H9 (cell line): ENCODE measurements at places on chromosomes 1 and 21. TPM values are rescaled to one million over a fixed set of nuclear protein-coding genes. Genes with fewer than 3 reads are reported as not detected.

ZNF281 gene
- 71.9 and 75.2 TPM in 2 replicates for total RNA-seq

GRCh38 chr1:91523482-91523881, 22.8 kb downstream of the CDC7 start:
- no peaks in the 10 kb centered on the region for H3K4me1 ChIP-seq
- DNase-seq: no peak
- no peak overlapping the region for H3K27ac ChIP-seq
- no peaks in the 10 kb centered on the region for H3K27me3 ChIP-seq

- H3K36me3 ChIP-seq: no peaks in the 10 kb centered on the region; the same call in 1 of the 2 replicates
- no peaks in the 10 kb centered on the region for H3K4me1 ChIP-seq
- H3K4me3 ChIP-seq: no peak overlapping the region
- DNase-seq: no peak
Observed at GRCh38 chr21:28336314-28336713, 656.4 kb downstream of the LTN1 start.

GRCh38 chr1:115796036-115796435, 27.5 kb upstream of the CASQ2 start:
- no peaks in the 10 kb centered on the region; the same call in 1 of the 2 replicates for H3K27me3 ChIP-seq
- H3K4me1 ChIP-seq: peaks cover 5% of the 10 kb centered on the region; the same call in 1 of the 2 replicates
- H3K36me3 ChIP-seq: no peaks in the 10 kb centered on the region
- DNase-seq: no peak
- H3K27ac ChIP-seq: no peak overlapping the region
- H3K4me3 ChIP-seq: no peak overlapping the region

DNA sequence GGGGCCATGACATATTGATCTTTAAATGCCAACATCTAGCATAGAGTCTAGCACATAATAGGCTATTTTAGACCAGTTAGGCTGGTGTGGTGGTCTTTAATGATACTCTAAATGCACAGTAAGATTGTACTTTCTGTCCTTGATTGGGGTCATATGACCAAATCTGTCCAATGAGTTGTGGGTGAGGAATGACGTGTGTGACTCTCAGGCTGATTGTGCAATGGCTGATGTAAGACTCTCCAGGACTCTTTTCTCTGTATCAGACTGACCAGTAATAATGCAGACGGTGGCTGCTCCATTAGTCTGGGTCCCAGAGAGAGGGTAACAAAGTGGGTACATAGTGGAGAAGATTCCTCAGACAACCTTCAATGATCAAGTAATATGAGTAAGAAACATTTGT, 541.6 kb upstream of the CAMK1G start:
- no peaks in the 10 kb centered on the region for H3K27me3 ChIP-seq
- H3K4me3 ChIP-seq: no peak overlapping the region
- H3K36me3 ChIP-seq: no peaks in the 10 kb centered on the region
- H3K27ac ChIP-seq: no peak overlapping the region

DNA sequence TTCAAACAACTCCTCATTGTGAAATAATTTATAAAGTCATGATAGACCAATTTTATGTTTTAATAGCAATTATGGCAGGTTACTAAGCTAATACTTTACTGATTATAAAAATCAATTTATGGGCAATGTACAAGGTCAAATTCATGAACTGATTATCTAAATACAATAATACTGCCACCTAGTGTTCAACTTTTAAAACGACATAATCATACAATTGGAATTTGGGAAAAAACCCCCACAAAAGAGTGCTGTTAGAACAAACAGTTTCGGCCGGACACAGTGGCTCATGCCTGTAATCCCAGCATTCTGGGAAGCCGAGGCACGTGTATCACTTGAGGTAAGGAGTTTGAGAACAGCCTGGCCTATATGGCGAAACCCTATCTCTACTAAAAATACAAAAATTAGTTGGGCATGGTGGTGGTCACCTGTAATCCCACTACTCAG, 14.0 kb downstream of the GTF2B start:
- H3K36me3 ChIP-seq: no peaks in the 10 kb centered on the region
- H3K27ac ChIP-seq: no peak overlapping the region
- H3K4me3 ChIP-seq: no peak overlapping the region
- H3K4me1 ChIP-seq: no peaks in the 10 kb centered on the region

DNA sequence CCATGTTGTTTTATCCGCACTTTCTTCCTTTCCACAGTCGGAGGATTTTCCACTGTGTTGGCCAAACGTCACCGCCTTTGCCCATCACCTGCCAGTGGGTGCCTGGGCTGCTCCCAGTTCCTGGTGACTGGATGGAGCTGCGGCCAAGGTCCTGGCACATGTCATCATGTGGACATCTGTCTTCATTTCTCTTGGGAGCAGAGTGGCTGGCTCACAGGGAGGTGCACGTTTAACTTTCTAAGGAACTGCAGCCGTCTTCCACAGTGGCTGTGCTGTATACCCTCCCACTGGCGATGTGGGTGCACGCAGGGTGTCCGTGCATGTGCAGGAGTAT, 19.5 kb upstream of the RNF223 start:
- no peaks in the 10 kb centered on the region for H3K4me1 ChIP-seq
- no peaks in the 10 kb centered on the region for H3K27me3 ChIP-seq
- no peak overlapping the region for H3K4me3 ChIP-seq
- H3K36me3 ChIP-seq: peaks cover 17% of the 10 kb centered on the region
- no peak for DNase-seq
- no peak overlapping the region for H3K27ac ChIP-seq
